Hindlimb muscle (tissue), 1 donor: ENCODE measurements at places on chromosomes 12 and 14.

GRCh38 chr12:47705229-47705565 is 633 bp downstream of the RPAP3 start:
- no peak for DNase-seq

- no peak for DNase-seq
Observed at GRCh38 chr12:59735231-59735630, 139.4 kb downstream of the SLC16A7 start.

- DNase-seq: no peak
Observed at GRCh38 chr12:96136161-96136560, 58.0 kb upstream of the ELK3 start.

DNA sequence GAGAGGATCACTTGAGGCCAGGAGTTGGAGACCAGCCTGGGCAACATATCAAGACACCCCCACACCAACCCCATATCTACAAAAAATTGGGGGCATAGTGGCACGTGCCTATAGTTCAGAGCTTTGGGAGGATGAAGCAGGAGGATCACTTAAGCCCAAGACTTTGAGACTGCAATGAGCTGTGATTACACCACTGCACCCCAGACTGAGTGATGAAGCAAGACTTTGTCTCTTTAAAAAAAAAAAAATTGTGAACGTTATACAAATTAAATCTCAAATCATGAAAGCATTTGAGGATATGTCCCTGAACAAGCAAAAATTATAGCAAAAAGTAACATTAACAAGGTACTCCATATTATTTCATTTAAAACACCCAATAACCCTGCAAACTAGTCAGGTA is 2.9 kb downstream of the LRP6 start:
- DNase-seq: no peak

DNA sequence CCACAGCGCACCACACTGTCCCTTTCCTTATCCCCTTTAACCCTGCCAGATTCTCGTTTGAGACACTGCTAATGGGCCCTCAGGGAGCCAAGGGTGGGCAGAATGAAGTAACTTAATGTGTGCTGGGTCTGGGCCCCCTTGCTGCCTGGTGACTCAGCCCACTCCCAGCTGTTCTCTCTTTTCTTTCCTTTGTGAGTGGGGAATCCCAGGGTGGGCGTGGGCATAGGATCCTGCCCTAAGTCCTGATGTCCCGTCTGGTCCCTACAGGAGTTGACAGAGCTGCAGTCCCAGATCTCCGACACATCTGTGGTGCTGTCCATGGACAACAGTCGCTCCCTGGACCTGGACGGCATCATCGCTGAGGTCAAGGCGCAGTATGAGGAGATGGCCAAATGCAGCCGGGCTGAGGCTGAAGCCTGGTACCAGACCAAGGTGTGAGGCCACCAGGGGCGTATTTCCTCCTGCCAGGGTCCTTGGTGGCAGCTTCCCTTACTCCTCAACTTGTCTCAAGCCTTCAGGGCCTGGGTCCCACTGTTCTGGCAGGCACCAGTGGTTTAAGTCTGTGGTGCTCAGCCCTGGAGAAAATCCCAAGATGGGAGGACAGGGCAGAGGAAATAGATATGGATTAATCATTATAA is 8.3 kb downstream of the KRT7 start:
- DNase-seq: no peak

- no peak for DNase-seq
Observed at GRCh38 chr12:50662116-50662510, 101.8 kb upstream of the ATF1 start.
